ENCODE measurements at places on chromosomes 7 and 10.

DNA sequence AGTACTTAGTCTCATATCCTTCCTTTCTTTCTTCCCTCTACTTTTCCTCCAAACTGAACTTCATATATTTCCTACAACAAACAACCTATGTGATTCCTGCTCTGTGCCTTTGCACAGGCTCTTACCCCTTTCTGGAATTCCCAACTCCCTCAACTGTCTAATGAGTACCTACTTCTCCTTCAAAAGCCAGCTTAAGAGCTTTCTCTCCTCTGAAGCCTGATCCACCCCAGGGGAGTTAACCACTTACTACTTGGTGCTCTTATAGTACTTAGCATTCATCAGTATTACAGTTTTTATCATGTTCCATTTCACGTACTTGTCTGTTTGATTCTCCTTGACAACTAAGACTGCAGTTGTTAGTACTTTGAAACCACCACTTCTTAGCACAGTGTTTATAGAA is 246.1 kb downstream of the LRRTM3 start:
- no peak for DNase-seq

DNA sequence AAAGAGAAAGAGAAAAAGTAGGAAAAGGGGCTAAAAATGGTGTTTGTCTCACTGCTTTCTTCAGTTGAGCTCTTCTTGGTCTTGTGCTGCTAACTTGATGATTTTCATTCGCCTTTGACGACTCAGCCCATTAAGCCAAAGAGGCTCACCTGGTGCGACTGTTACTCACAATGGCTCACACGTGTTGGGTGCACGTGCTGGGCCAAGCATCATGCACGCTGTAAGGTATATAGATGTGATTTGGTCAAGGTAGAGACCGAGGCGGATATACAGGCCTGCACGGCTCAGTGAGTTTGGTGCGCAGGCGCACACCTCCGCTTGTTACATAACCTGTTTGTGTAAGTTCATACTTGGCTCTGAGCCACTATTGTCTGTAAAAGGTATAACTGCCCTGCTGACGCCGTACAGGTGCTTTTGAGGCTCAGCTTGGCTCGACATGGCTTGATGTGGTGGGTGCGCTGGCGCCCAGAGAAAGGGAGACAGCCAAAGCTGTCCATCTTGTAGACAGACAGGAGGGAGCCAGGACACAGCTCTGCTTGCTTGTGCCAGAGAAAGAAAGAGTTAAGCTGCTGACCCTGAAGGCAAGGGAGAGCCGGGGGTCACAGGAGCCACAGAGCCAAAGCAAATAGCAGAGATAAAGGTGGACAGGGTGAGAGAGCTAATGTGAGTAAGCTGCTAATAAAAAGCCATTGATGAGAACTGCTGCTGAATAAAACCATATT is 33.6 kb downstream of the ANKRD16 start:
- DNase-seq = no peak

- no peak for DNase-seq
Observed at GRCh38 chr10:7526017-7526400, 115.2 kb upstream of the SFMBT2 start.

GRCh38 chr7:33836797-33837355 is 68.5 kb upstream of the BMPER start:
- DNase-seq = no peak

GRCh38 chr7:30223896-30224295 is 60.5 kb upstream of the ZNRF2 start:
- no peak for DNase-seq

GRCh38 chr10:51524041-51524440 is 175.4 kb downstream of the CSTF2T start:
- DNase-seq = no peak

- DNase-seq = no peak
Observed at GRCh38 chr10:23293973-23294590, 50.5 kb downstream of the C10orf67 start.

Data from nucleus accumbens (tissue), 56 donors.